ENCODE measurements at places on chromosomes 13 and 19. TPM values are rescaled to one million over a fixed set of nuclear protein-coding genes. Genes with fewer than 3 reads are reported as not detected.

- DNase-seq = no peak
These were observed 977 bp upstream of the EFNB2 start for GRCh38 chr13:106536244-106537034.

GRCh38 chr19:17576758-17577456, 21.5 kb downstream of the COLGALT1 start:
- DNase-seq = no peak

- DNase-seq = no peak
These were observed 25.9 kb downstream of the COMP start for GRCh38 chr19:18765224-18765623.

The F10 gene
- total RNA-seq = 15.8 TPM

Measured in ascending aorta (tissue), 2 donors.